NCI-H460 (cell line): ENCODE measurements at places on chromosomes 7 and 10. TPM values are rescaled to one million over a fixed set of nuclear protein-coding genes. Genes with fewer than 3 reads are reported as not detected.

PNLIPRP1 gene
- total RNA-seq, result not detected in 2 replicates

ACTR3C gene
- total RNA-seq, result not detected in 2 replicates

PMS2 gene
- total RNA-seq, result 20.4 and 24.8 TPM in 2 replicates

SND1 gene
- 184 and 193 TPM in 2 replicates for total RNA-seq

EPO gene
- total RNA-seq, result not detected in 2 replicates

CLRN3 gene
- total RNA-seq, result not detected in 2 replicates

RAB19 gene
- total RNA-seq, result not detected in 2 replicates

IL15RA gene
- total RNA-seq, result 10.6 and 13.3 TPM in 2 replicates

FRAT2 gene
- total RNA-seq, result 10.0 and 12.4 TPM in 2 replicates

ZC3HAV1 gene
- 43.7 and 45.8 TPM in 2 replicates for total RNA-seq
